Skin of body (tissue), 3 donors: ENCODE measurements at places on chromosomes 3 and 15.

- no peak for DNase-seq
These were observed 533.4 kb downstream of the NTRK3 start for GRCh38 chr15:87722941-87723691.

DNA sequence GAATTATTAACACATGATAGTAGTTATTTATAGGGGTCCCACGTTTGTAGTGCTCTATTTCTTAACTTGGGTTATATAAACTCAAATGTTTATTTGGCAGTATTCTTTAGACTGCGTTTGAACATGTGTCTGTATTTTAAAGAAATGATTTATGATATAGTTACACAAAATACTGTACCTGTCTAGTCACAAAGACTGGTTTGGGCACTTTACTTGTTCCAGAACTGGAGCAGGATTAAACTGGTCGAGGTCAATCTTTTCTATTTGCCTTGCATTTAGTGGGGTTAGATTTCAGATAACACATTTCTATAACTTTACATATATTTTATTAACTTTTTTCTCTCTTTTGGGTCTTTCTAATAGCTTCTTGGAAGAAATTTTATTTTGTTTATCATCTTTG lies 39.5 kb downstream of the HACD3 start:
- no peak for DNase-seq

DNA sequence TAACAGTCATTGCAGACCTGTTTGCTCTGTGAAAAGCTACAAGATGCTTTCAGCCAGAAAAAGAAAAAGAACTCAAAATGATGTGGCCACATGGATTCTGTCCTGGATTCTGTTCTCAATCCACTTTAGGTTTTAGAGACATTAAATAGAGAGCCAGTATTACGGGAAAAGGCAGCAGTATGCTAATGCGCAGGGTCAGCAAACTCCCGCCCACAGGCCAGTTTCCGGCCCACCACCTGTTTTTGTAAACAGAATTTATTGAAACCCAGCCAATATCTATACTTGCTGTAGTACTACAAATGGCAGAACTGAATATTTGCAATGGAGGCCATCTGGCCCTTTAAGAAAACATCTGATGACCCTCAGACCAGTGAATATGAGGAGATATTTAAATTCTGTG lies 416.1 kb downstream of the ERC2 start:
- DNase-seq, result no peak

GRCh38 chr15:49808341-49808740 lies 187.5 kb downstream of the DTWD1 start:
- DNase-seq, result no peak

DNA sequence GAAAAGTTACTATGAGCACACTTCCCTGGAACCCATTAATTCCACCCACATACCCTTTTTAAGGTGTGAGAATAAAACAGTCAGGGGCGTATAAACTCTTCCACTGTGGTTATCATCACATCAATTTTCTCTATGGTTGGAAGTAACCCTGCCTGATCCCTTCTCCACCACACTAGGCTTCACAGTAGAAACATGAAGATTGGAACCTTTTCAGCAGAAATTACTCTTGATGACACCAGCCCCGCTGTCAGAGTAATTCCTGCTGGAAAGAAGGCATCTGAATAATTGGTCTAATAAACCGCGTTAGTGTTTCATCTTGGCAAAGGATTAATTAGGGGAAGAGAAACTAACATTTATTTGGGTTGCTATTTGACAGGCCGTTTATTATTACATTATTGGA lies 278.4 kb downstream of the MFSD1 start:
- DNase-seq, result no peak
